ENCODE measurements at places on chromosomes 1 and 21.

GRCh38 chr1:93442008-93442666, 5.8 kb upstream of the FNBP1L start:
- no peak for DNase-seq

- no peak for DNase-seq
Observed at GRCh38 chr1:93659822-93660503, 21.7 kb downstream of the BCAR3 start.

- no peak for DNase-seq
Observed at GRCh38 chr1:10057343-10057742, 24.6 kb downstream of the UBE4B start.

GRCh38 chr1:43473463-43473862, 19.7 kb upstream of the HYI start:
- DNase-seq = no peak

- no peak for DNase-seq
Observed at GRCh38 chr1:15065291-15065690, 88.3 kb upstream of the TMEM51 start.

DNA sequence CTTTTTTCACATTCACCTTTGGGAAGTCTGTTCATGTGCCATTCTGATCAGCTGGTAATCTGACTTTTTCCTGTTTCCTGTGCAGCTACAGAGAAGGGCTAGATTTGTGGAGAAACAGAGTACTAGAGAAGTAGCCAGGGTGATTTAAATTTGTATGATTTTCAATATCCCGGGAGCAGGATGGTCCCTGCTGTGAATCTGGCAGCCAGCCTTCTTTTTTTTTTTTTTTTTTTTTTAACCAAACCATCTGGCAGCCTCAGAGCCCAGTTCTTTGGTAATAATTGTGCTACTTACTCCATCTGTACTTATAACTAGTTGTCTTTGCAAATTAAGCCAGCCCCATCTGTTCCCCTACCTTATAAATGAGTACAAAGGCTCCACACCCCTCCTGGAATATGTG, 248.6 kb upstream of the DEPDC1 start:
- DNase-seq = no peak

GRCh38 chr1:2231532-2232254, 3.6 kb downstream of the SKI start:
- peak; percentile 83 for DNase-seq

GRCh38 chr1:228284148-228284495, 76.3 kb downstream of the OBSCN start:
- DNase-seq = no peak

- DNase-seq = no peak
Observed at GRCh38 chr1:115722221-115722620, 46.3 kb downstream of the CASQ2 start.

DNA sequence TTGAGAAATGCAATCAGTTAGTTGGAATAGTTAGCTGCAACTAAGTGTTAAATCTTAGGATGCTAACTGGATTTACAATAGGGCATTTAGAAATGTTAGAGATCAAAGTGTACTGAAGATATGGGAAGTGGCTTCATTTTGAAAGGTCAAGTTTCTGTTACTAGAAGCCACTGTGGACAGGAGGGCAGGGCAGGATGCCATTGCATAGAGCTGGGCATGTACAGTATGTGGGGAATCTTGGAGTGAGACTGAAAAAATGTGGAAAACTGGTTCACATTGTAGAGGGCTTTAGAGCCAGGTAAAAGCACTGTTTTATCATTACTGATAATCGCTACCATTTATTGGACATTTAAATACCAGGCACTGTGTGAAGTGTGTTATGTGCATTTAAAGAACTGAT, 31.0 kb downstream of the ARID1A start:
- DNase-seq = no peak

GRCh38 chr1:33365560-33365997, 44.7 kb upstream of the A3GALT2 start:
- DNase-seq = no peak

GRCh38 chr1:229217716-229218115, 53.2 kb upstream of the RAB4A start:
- no peak for DNase-seq

- no peak for DNase-seq
Observed at GRCh38 chr1:197441999-197442414, 174.0 kb downstream of the CRB1 start.

GRCh38 chr1:203590603-203591002, 36.0 kb upstream of the ATP2B4 start:
- no peak for DNase-seq

DNA sequence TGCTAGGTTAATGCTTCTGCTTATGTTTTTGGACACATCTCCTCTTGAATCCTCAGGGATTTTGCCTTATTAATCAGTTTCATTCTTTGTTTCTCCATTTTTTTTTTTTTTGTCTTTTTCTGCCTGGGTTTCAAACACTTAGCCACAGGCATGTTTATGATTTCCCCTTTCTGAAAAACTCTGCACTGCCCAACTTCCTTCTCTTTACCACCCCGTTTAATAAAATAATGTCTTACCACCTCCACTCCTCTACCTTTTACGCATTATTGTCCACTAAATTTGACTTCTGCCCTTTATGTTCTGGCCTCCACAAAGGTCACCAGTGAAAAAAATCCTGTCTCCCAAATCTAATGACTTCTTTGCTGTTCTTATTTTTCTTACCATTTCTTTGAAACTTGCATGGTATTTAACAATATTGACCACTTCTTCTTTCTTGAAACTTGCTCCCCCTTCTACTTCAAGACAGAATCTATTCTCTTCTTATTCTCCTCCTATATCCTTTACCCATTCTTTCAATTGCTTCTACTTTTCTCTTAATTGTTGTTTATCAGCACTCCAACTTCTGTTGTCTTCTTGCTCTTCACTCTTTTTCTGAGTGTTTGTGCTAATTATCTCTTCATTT, 150.3 kb downstream of the TNFSF18 start:
- no peak for DNase-seq

GRCh38 chr1:11455967-11456570, 22.9 kb upstream of the DISP3 start:
- no peak for DNase-seq

GRCh38 chr1:44543064-44543744, 131.1 kb downstream of the TMEM53 start:
- DNase-seq = no peak

GRCh38 chr1:14666962-14667650, 68.6 kb downstream of the KAZN start:
- DNase-seq = no peak

GRCh38 chr1:105795741-105796140, 1260.7 kb upstream of the PRMT6 start:
- DNase-seq = no peak

GRCh38 chr21:46347791-46348381, 23.9 kb downstream of the PCNT start:
- no peak for DNase-seq

DNA sequence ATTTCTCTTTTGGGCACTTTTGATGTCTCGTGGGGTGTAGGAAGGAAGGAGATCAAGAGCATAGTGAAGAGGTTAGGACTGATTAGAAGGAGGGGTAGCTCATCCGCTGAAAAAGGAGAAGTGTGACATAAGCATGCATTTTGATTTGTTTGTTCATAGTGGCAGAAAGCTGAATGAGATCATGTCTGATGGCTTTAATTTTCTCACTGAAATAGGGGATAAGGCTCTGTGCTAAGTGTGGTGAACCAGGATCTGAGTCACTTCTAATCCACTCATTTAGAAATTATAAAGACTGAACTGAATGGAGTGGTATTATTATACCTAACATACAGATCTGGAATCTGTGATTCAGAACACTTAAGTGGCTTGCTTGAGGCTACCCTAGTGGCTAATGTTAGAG, 344.5 kb downstream of the PDE4B start:
- no peak for DNase-seq

DNA sequence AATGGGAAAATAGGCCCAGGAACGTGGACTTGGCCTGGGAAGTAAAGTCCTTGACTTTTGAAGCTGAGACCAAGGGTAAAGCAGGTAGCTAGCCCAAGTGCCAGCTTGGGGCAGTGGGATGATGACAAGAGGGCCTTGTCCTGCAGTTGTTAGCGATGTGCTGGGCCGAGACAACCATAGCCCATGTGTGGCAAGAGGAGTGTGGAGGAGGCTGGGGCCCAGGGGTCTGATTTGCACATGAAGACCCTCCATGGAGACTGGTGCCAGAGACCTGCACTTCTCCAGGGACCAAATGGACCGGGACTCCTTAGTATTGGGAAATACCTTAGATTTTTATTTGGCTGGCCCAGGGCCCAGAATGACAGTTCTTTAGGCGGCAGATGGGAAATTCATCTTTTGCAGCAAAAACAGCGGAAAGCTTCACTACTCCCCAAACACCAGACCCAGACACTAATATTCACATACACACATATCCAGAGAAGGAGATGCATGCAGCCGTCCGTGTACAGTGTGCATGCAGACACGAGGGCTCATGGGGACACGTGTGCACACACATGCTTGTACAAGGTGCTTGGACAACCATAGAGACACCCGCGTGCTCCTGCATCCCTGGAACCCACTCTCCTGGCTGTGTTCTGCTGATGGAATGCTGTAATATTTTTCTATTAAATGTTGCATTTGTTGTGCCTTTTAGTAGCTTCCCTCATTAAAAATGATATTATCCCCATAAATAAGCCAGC, 78.1 kb upstream of the CSF3R start:
- DNase-seq = no peak

DNA sequence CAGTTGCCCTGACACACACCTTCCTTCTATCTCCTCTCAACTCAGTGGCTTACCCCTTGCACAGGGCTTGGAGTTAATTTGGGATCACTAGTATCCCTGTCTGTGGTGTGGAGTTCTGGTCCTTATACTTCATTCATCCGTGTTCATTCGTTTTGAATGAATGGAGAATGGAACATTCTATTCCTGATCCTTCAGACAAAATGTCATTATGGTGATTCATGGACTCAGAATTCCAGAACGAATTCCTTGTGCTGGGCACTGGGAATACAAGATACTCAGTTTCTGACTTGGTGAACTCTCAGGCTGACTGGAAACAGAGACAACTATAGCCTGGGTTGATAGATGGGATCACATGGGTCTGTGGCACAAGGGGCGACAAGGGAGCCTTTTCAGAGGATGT, 49.9 kb upstream of the TRABD2B start:
- no peak for DNase-seq

GRCh38 chr21:41878831-41879189, 334 bp downstream of the PRDM15 start:
- peak; percentile 61 for DNase-seq

DNA sequence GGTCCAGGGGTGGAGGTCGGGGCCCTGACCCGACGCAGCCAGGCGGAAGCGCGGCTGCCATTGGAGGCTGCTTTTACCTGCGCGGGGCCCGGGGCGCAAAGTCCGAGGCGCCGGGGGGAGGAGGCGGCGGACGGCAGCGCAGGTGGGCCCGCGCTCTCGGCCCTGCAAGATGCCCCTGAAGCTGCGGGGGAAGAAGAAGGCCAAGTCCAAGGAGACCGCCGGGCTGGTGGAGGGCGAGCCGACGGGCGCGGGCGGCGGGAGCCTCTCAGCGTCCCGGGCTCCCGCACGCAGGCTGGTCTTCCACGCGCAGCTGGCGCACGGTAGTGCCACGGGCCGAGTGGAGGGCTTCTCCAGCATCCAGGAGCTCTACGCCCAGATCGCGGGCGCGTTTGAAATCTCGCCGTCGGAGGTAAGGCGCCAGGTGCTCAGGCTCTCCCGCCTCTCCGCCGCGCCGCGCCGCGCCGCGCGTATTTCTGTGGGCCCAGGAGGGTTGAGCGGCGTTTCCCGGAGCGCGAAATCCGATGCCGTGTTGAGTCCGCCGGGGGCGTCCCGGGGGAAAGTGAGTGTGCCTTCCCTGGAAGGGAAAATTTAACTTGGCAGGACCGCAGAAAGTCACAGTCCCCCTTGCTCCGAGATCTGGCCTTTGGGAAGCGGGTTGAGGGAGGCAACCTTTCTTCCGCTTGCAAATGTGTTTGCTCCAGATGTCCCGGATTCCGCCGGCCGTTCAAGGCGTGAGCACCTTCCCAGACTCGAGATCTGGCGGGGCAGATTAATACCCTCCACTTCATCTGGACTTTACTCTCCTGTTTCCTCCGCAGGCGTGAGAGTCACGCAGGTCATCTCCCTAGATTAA, at the start of gene GIPC2:
TSS of gene GIPC2 (plus strand) at position 41 of the 853 bp plus-strand sequence. CDS start at position 170, 129 bp downstream.
- DNase-seq = no peak

GRCh38 chr1:163459539-163459938, 137.8 kb downstream of the NUF2 start:
- DNase-seq = no peak

DNA sequence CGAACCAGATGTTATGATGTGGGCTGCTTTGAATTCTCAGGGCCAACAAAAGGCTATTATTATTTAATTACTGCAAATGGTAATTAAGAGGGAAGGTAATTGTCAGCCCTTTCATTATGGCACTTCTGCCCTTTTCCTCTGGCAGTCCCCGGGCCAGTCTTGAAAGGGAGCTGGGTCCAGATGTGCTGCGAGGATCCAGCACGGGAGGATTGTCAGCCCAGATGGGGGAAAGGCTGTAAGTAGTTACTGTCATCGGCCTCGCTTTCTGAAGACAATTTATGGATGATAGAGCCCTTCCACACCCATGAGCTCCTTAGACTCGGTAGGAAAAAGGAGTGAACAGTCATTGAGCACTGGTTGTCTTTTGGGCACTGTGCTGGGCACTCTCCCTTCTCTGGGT, 8.7 kb upstream of the ZNF362 start:
- no peak for DNase-seq

- no peak for DNase-seq
Observed at GRCh38 chr1:219302697-219303096, 129.0 kb downstream of the LYPLAL1 start.

DNA sequence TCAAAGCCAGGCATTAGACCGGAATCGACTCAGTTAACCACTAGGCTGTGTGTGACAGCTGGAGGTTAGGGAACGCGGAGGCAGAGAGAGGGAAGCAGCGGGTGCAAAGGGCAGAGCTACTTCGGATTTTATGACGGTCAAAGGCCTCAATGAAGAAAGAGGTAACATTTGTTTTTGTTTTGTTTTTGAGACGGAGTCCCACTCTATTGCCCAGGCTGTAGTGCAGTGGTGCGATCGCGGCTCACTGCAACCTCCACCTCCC, 276.8 kb upstream of the GREM2 start:
- no peak for DNase-seq

- no peak for DNase-seq
Observed at GRCh38 chr1:92956254-92957029, 4.8 kb downstream of the DIPK1A start.

- DNase-seq = peak; percentile 50
Observed at GRCh38 chr1:151326619-151327222, 495 bp downstream of the PI4KB start.

DNA sequence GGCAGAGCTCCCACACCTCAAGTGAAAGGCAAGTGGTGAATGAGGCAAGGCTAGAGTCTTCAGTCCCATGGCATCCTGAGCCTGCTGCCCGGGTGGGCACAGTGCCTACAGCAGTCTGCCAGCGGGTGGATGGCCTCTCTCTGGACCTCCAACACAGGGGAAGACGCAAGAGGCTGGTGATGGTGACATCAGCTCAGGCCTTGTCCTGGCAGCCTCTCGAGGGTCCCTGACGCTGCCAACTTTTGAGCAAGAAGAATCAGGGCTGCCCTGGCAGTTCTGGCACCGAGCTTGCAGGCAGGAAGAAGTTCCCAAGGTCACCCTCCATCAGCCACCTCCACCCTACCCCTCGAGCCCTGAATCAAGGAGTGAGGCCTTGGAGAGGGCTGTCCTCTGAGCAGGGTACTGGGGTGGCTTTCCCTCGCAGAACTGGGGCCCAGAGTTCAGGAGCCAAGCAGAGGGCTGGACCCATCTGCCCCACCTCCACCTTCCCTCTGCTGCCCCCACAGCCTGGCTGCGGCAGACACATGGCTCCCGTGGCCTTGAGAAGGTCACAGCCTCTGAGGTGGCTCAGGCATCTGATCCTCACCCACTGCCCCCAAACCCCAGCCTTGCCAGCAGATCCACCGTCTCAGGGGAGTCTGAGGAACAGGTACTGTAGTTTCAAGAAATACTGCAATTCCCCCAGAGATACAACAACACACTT, 5.8 kb downstream of the RAP1GAP start:
- DNase-seq = no peak

Measured in effector memory CD4-positive, alpha-beta T cell (primary cell).